Testis (tissue), 5 donors: ENCODE measurements at places on chromosomes 1 and 21.

GRCh38 chr1:153474347-153474746, 13.9 kb upstream of the S100A7 start:
- no peaks in the 10 kb centered on the region for H3K36me3 ChIP-seq
- DNase-seq: no peak
- no peak overlapping the region for H3K4me3 ChIP-seq
- H3K27ac ChIP-seq: no peak overlapping the region
- no peaks in the 10 kb centered on the region for H3K4me1 ChIP-seq

DNA sequence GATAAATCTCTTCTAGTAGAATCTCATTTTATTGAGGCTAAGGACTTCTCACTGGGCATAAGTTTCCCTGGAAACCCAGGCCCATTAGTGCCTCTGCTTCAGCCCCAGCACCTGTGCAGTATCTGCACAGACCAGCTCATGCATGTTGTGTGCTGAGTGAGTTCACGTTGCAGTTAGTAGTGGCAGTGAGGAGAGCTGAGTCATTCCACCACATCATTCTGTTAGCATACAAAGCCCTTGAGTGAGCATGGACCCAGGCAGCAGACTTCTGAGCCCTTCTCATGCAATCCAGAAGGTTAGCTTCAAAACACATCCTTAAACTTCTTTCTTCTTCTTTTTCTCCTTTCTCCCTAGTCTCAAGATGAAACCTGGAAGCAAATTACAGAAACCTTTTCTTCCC, 45.8 kb upstream of the NTPCR start:
- H3K4me1 ChIP-seq: no peaks in the 10 kb centered on the region
- H3K36me3 ChIP-seq: no peaks in the 10 kb centered on the region
- no peak overlapping the region for H3K4me3 ChIP-seq
- H3K27me3 ChIP-seq: no peaks in the 10 kb centered on the region
- no peak for DNase-seq

DNA sequence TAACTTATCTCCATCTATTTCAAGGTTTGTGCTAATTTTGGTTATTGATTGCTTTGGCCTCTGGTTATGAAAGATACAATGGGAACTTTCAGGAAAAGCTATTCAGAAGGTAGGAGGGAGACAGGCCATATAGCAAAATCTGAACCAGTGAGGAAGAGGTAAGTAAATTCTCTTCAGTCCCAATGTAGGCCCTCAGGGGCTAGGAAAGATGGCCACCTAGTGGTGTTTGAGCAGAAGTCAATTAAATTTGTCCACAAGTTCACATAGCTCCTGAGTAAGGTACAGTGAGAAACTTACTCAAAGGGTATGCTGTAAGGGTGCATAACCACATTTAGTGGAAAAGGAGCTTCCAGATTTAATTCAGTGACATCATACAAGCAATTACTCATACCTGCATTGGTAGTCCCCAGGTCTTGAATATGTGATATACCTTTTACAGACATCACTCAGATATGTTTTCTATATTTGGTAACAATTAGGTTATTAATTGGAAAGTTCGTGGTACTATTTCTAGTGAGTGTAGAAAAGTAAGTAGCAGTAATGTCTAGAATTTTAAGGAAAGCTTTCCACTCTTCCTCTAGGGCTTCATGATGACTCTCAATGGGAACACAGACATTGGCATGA, 21.4 kb upstream of the FMO1 start:
- no peak overlapping the region for H3K4me3 ChIP-seq
- peak; percentile 60 for DNase-seq
- H3K27ac ChIP-seq: no peak overlapping the region
- H3K27me3 ChIP-seq: no peaks in the 10 kb centered on the region

GRCh38 chr21:42294273-42294880, 20.8 kb downstream of the TFF3 start:
- no peaks in the 10 kb centered on the region for H3K36me3 ChIP-seq
- DNase-seq: no peak
- no peak overlapping the region for H3K4me3 ChIP-seq
- no peak overlapping the region for H3K27ac ChIP-seq

DNA sequence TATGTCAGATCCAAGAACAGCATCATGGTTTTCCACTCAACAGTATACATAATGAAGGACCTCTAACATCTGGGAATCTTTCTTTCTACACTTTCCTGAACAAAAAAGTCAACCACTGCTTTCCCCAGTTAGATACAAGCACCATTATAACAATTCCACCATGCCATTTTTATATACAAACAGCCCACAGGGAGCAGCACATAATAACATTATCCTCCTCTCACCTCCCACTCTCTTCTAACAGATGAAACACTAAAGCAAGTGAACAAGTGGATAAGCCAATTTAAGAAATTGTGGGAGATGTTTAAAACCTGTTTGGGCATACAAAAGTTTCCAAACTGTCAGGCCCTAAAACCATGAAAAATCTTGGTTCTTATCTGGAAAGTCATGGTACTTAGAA, 29.4 kb upstream of the PRRC2C start:
- H3K4me1 ChIP-seq: no peaks in the 10 kb centered on the region
- H3K4me3 ChIP-seq: no peak overlapping the region
- H3K36me3 ChIP-seq: no peaks in the 10 kb centered on the region

GRCh38 chr1:33297911-33298622, 22.8 kb downstream of the A3GALT2 start:
- no peaks in the 10 kb centered on the region for H3K36me3 ChIP-seq
- DNase-seq: no peak
- H3K27me3 ChIP-seq: no peaks in the 10 kb centered on the region

GRCh38 chr1:17837233-17838030, 82.3 kb downstream of the ACTL8 start:
- no peaks in the 10 kb centered on the region for H3K36me3 ChIP-seq
- H3K27ac ChIP-seq: no peak overlapping the region
- no peak overlapping the region for H3K4me3 ChIP-seq
- no peak for DNase-seq
